Activated CD8-positive, alpha-beta T cell treated with anti-CD3 and anti-CD28 coated beads, Interleukin-2, amount 10 ng/mL, durations not matched to agents 7 days and 5 days (primary cell): ENCODE measurements at places on chromosomes 3 and 15.

GRCh38 chr3:101255441-101255840 lies 64.9 kb downstream of the IMPG2 start:
- no peak for DNase-seq

- no peak for DNase-seq
These were observed 26.0 kb downstream of the FBLN2 start for GRCh38 chr3:13574798-13575451.

DNA sequence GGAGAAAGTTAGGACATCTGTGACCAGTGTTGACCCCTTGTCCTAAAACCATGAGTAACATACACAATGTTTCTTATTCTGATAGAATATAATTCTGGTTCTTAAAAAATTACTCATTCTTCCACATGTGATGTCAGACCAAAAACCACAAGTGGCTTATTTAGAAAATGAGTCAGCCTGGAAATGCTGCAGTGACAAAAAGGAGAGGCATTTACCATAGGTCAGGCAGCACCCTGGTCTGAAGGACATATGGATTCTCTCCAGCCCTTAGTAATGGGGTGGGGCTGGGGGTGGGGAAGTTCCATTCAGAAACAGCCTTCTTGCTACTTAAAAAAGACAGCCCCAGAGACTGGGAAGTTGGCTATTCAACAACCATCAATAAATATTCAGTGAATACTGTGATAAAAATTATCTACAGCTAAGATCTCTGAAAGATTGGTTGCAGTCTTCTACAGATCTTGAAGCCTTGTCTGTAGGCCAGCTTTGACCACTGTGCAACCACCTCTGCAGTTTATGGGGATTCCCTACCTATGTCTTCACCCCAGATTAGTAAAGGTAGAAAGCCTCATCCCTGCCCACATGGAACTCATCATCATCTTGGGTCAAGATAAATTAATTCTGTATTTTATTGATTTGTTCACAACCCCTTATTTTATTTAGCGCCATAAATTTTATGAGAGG lies 34.9 kb upstream of the TIMP4 start:
- peak; percentile 48 for DNase-seq

- DNase-seq: no peak
These were observed 63.5 kb downstream of the BFSP2 start for GRCh38 chr3:133463347-133463860.

DNA sequence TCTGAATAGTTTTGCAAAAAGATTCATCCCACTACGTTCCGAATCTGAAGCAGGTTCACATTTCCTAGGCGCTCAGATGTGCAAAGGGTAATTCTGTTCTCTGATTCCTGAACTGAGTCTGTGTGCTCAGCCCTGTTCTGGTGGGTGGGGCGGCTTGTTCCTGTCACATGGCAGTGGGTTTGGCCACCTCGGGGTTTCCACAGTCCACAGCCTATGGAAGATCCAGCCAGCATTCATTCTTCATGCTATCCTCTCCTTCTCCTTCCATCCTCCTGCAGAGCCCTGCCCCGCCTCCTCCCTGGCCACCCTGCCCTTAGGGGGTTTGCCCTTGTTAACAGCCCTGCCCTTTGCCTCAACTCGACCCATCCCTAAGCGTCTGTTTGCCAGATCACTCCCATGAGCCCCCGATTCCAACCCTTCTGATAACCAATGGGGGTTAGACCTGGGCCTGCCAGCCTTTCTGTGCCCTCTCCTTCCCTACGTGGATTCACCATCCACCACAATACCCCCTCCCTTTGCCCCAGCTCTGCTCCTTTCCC lies 31.0 kb downstream of the PRR20G start:
- no peak for DNase-seq

DNA sequence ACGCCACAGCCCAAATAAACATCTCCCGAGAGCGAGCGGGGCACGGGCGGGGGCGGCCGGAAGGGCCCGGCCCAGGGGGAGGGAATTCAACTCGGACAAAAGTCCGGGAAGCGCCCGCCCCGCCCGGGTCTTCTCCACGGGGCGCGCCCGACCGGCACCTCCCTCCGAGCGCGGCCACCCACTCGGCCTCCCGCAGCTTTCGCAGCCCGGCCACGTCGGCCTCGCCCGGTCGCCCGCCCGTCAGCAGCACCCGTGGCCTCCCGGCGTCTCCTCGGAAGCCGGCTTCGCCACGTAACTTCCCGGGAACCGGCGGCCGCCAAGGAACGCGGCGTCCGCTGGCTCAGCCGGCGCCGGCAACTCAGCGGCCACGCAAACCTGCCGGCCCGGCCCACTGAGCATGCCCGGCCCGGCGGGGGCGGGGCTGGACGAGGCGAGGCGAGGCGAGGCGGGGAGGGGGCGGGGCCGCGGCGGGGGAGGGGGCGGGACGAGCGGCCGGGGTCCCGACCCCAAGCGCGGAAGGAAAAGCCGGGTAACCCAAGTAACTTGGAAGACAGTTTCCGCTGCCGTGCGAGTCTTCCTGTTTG lies at the start of gene TJP1:
TJP1 (minus strand) TSS at position 369 of the 584 bp plus-strand sequence. CDS start 440 bp downstream, outside the sequence.
- no peak for DNase-seq

DNA sequence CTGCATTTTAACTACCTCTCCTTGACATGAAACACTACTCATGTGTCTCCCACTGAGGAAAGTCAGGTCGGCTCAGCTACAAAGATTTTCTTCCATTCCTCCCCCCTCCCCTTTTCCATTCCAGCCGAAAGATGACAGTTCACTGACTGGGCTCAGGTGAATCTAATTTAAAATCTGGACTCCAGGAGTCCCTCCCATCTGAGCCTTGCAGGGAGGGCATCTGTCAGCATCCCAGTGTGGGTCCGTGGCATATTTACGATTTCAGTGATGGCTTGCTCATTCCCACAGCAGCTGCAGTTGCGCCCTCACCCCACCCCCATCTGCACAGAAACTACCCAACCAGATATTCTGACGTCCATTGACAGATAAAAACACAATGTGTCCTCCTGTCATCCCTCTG lies 153.7 kb upstream of the ARRDC4 start:
- no peak for DNase-seq

GRCh38 chr15:52682200-52682599 lies 3.0 kb upstream of the ATOSA start:
- DNase-seq: no peak

- no peak for DNase-seq
These were observed 46.8 kb downstream of the RGMA start for GRCh38 chr15:93042211-93042610.

DNA sequence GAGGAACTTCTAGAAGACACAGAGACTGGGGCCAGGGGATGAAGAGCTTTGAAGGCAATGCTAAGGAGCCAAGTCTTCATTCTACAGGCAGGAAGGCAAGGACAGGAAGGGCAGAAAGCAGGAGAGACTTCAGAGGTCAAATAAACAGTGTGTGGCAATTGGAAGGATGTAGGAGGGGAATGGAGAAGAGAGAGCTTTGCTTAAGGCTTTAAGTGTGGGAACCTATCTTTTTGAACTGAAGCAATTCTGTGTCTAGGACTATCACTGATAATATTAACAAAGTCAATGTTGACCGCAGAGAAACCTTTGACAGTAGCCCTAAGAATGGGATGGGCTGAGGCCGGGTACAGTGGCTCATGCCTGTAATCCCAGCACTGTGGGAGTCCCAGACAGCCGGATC lies 325.0 kb downstream of the FOXP1 start:
- DNase-seq: no peak

DNA sequence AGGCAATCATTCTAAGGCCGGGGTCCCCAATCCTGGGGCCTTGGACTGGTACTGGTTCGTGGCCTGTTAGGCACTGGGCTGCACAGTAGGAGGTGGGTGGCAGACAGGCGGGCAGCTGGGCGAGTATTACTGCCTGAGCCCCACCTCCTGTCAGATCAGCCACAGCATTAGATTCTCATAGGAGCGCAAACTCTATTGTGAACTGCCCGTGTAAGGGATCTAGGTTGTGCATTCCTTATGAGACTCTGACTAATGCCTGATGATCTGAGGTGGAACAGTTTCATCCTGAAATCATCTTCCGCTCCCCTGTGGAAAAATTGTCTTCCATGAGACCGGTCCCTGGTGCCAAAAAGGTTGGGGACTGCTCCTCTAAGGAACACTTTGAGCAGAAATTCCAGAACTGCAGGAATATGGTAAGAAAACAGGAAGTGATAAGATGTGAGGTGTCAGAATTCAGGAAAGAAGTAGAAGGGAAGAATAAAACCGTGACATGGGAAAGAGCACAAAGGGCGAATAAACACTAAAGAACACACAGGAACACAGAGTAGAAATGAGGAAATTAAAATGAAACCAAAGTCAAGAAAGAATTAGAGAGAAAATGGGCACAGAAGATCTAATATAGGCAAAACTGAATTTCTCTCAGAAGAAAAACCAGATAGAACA lies 57.6 kb downstream of the PDCD6IP start:
- no peak for DNase-seq

GRCh38 chr15:82183121-82184031 lies 79.2 kb downstream of the EFL1 start:
- DNase-seq: no peak

- peak; percentile 71 for DNase-seq
These were observed 72.7 kb downstream of the FBLN2 start for GRCh38 chr3:13621381-13622221.

GRCh38 chr15:53457479-53457878 lies 302.0 kb downstream of the WDR72 start:
- no peak for DNase-seq

GRCh38 chr15:58559904-58560588 lies 128.3 kb downstream of the LIPC start:
- DNase-seq: no peak

- DNase-seq: no peak
These were observed 2.8 kb upstream of the LACTB start for GRCh38 chr15:63118854-63119253.

GRCh38 chr3:133930341-133930933 lies 34.8 kb upstream of the RAB6B start:
- peak; percentile 41 for DNase-seq

DNA sequence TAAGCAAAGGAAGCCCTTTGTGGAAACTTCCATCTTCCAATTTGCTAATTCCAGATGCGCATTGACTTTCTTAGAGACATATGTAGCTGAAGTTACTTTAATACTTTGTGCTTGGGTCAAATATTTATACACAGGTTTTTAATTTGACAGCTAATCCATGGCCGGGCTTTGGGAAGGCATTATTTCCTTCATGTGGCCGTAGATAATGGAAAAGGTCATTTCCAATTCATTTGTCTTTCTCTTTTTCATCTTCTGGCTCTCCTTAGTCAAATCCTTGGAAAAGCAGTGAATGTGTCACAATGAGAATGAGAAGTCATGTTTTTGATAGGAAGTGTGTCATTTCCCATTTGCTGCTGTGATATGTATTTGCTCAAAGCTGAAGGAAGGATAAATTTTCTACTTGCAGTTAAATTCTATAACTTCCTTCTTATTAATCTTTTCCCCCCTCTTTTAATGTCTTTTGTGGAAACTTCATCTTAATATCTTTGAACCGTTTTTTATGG lies 323.3 kb downstream of the CLSTN2 start:
- DNase-seq: no peak

GRCh38 chr15:46126581-46126980 lies 491.8 kb downstream of the SQOR start:
- DNase-seq: no peak

- DNase-seq: no peak
These were observed 330.8 kb upstream of the DPH6 start for GRCh38 chr15:35876762-35877161.

DNA sequence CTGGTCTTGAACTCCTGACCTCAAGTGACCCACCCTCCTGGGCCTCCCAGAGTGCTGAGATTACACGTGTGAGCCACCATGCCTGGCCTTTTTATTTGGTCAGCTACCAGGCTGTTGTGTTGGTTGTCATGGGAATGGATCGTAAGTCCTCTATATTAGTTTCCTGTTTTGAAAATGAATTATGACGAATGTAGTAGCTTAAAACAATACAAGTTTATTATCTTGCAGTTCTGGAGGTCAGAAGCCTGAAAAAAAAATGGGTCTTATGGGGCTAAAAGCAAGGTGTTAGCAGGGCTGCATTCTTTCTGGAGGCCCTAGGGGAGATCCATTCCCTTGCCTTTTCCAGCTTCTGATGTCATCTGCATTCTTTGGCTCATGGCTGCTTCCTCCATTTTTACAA lies 25.1 kb upstream of the HERC1 start:
- no peak for DNase-seq

- DNase-seq: no peak
These were observed 324.2 kb upstream of the TGFBR2 start for GRCh38 chr3:30282154-30282696.

DNA sequence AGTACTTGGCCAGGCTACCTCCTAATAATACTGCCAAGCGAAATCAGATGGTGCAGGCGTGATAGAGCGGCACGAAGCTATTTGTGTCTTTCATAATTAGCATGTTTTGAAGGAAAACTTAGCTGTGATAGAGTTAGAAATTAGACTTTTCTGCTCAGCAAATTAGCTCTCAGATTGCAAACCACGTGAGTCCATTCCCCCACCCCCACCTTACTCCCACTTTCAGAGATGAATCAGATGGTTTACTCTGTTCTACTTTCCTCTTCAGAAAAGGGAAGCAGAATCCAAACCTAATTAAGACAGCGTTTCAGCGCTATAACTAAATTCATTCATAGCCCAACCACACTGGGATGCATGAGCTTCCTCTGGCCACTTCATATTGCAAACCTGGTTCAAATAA lies 214.6 kb downstream of the SLCO3A1 start:
- no peak for DNase-seq

DNA sequence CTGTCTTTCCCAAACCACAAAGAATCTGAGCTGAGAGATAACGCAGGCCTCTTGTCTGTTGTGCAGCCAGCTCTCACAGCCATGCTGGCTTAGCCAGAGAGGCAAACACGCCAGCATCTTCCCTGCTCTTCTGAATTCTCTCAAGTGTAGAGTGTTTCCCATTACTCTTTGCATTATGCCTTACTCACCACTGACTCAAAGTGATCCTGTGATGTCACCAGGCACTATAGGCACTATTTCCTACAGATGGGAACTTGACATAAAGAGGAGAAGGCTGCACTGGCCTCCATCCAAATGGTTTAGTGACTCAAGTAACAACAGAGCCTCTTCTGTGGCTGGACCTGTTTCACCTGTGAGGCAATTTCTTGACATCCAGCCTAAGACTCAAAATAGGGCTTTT lies 44.4 kb downstream of the PDZRN3 start:
- DNase-seq: no peak

DNA sequence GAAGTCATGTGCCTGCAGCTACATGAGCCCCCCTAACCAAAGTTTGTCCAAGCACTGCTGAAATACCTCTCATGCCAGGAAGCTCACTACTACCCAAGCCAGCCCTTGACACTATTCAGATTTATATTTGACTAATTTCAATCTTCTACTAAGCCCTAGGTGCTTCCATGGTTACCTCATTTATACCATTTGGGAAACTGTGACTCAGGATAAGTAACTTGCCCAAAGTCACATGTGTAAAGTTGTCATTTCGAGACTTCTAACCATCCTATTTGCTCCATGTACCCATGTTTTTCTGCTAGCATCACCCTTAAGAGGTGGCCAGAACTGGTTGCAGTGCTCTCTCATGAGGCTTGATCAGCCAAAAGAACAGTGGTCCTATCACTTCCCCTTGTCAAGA lies 20.7 kb upstream of the TIMP4 start:
- DNase-seq: no peak

GRCh38 chr3:15108082-15108545 lies 9.2 kb upstream of the RBSN start:
- DNase-seq: peak; percentile 81
